ENCODE measurements at places on chromosomes 16 and 17.
A peak's percentile ranks its signal among the peaks of the same experiment; 100 is the strongest.

- DNase-seq = no peak
Measured at GRCh38 chr17:77566151-77566550, 392.4 kb upstream of the TNRC6C start.

GRCh38 chr17:61007980-61008379 is 330.3 kb downstream of the BCAS3 start:
- no peak for DNase-seq

DNA sequence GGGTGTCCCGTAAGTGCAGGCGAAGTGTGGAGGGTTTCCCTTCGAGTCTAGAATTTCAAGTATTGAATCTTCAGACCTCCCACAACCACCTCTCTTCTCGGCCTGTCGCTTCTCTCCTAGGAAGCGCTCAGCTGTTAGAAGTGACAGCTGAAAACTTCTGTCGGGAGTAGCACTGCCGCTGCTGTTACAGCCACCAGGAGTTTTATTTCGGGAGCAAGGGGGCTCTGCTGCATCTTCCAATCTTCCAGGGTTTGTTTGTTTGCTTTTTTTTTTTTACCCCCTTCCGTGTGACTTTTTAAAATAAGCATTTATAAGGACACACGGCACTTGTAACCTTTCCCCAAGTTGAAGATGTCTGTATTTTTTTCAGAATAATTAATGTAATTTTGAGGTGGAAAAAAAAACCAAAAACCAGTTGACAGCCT is 767 bp downstream of the RPS6KB1 start:
- DNase-seq = no peak

DNA sequence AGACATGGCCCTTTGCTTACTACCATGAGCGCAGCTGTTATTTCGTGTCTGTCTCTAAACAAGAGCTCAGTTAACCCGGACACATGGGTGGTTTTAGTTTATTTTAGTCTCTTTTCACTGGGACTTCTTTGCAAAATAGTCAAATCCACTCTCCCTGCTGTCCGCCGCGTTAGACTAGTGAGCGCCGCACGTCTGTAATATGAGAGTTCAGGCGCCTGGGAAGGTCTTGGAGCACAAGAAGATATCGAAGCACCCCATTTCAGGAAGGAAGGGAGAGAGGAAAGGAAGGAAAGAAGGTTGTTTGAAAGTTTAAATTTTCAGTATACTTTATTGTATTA is 111.0 kb upstream of the CHMP6 start:
- DNase-seq = no peak

GRCh38 chr17:43914451-43914850 is 7.1 kb upstream of the MPP2 start:
- no peak for DNase-seq

- no peak for DNase-seq
Measured at GRCh38 chr17:27512511-27513346, 56.5 kb downstream of the KSR1 start.

DNA sequence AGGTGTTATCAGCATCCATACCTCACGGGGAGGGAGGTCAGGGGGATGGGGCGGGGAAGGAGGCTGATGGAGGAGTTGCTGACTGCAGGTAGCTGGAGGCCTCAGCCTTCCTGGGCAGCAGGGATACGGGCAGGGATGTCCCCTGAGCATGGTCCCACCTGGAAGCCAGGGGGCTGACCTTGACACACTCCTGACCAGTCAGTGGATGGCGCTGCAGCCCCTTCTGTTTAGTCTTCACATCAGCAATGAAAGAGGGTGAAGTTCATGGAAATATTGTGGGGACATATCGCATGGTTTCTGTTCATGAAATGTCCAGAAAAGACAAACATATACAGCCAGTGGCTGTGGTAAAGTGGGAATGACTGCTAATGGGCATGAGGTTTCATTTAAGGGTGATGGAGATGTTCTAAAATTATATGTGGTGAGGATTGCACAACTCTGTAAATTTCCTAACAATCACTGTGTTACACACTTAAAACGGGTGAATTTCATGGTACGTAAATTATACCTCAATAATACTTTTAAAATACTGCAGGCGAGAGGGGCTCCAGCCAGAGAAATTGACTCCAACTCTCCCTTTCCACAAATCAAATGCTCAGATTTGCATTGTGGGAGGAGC is 489.6 kb downstream of the CDH13 start:
- no peak for DNase-seq

DNA sequence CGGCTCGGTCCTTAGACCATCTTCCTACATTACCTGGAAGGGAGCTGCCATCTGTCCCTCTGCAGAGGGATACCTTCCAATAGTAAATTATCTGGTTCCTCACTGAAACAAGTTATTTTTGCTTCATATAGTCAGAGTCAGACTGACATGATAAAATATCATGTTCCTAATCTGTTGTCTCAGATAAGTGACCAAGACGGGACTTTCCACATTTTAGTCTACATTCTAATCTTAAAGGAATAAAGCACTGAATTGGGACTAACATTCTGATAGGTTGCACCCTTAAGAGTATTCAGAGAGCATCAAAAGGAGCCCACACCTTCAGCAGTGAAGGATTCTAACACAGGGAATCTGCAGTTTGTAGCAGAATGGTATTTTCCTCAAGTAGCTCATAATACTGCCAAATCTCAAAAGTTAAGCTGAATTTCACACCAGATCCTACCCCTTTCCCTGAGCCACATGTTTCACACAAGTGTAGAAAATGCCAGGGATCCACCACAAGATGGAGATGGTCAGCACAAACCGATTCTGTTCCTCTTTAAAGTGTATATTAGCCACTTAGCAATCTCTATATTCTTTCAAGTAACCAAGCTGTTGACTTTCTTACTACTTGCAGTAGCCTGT is 13.4 kb downstream of the GINS2 start:
- peak; percentile 29 for DNase-seq

DNA sequence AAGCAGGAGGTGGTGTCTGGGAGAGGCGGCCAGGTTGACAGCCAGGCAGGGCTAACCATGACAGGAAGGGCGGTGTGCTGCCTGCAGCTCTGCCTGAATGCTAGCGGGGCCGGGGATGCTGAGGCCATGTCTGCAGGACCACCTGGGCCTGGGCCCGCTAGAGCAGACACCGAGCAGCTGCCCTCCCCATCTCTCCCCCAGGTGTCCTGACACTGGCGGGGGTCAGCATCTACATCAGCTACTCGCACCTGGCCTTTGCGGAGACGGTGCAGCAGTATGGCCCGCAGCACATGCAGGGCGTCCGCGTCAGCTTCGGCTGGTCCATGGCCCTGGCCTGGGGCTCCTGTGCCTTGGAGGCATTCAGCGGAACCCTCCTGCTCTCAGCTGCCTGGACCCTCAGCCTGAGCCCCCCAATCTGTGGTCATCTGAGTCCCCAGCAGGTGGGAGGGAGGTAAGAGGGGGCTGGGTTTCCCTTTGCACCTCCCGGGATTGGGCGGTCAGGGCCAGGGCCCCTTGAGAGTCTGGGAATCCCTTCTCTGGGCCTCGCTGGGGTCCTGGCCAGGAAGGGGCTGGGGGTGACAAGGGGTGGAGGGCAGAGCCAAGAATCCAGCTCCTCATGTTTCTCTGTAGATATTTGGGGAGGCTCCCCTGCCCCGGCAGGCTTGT is 7.5 kb downstream of the TMEM235 start:
- no peak for DNase-seq

GRCh38 chr17:42617956-42618431 is 8.5 kb downstream of the TUBG1 start:
- no peak for DNase-seq

DNA sequence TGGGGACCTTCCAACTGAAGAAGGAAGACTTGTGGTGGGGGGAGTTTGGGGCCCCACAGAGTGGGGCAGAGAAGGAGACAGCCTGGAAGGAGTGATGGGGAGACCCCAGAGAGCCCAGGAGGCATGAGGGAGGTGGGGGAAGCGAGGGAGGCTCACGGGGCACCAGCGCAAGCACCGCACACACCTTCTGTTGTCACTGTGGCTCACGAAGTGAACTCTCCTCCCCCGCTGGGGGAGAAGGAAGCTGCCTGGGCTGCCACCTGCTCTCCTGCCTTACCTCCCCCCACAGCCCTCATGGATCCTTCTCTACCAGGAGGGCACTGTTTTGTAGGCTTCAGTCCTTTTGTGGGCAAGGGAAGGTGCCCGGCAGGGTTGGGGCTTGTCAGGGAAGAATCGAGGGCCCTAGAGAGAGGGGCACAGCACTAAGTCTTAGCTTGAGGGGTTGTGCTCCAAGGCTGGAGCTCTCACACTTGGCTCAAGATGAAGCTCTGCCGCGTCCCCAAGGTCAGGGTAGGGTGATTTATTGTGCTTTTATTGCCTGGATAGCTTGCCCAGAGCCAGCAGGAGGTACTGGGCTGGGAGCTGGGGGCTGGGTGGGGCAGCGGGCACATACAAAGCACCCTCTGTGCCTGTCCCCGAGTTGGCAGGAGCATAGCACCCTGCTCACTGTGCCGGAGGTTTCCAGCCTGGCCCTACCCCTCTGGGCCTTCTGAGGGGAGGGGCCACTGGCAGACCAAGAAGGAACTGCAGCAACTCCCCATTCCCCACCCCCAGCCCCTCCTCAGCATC is 4.6 kb upstream of the STARD3 start:
- no peak for DNase-seq

DNA sequence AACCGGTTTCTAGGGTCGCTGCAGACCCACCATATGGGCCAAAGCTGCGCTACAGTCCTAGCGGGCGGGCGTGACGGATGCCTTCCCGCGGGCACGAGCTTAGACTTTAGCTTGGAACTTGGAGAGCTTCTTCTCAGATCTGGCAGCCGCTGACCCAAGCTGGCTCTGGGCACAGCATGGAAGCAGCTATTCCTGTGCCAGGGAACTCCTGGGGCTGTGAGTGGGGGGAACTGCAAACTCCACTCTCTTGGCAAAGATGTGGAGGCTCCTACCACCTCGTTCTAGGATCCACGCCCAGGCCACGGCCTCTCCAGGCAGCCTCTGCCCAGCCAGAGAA is 8.8 kb downstream of the FAAP100 start:
- DNase-seq = no peak

DNA sequence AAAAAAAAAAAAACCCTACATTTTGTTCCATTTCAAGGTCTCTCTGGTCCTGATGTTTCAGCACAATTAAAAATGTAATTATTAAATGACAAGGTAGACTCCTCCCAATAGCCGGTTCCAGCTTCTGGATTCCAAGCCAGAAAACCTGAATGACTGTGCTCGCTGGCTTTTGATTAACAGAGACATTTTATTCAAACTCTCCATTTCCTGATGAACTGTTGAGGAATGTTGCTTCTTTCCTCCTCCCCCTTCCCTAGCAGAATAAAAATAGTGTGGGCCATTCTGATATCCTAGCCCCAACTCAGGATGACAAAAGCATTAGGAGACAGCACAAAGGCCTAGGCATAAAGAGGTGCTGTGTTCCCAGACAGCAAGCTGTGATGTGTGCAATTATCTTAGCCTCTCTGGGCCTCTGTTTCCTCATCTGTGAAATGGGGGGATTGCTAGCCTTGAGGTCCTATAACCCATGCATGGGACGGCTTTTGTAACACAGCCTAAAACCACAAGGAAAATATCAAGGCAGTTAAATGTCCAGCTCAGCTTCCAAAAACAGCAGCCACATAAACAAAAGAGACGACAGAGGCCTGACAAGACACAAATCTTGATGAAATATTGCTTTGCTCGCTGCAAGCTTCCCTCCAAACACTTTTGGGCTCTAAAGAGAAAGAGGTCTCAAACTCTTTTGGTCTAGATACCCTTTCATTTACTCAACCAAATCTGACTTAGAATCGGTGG is 127.2 kb upstream of the RCVRN start:
- DNase-seq = no peak

DNA sequence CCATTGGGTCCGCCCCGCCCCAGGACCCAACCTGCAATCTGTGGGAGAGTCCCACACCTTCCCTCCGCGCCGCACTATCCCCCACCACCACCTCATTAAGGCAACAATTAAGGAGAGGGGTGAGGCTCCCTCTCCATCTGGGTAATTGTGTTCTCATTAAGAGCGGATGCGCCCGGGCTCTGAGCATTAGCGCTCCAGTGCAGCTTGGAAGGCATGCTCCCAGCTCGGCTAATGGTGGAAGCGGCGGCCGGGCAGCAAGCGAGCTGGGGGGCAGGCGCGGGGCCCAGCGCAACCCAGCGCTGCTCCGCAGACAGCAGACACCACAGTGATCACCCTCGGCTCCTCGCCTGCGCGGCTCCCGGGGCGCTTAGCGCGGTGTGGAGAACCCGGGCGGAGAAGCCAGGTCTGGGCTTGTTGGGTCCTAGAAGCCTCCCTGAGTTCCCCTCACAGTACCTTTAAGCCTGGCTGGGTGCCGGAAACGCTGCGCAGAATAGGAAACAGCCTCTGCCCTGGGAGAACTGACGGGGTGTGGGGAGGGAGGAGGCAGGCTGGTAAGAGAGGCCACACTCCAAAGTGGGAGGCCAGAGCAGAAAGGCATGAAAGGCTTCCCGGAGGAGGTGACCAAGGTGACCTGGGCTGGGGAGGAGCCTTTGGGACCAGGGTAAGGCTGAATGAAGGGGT is 6.4 kb downstream of the CBLN1 start:
- DNase-seq = no peak

GRCh38 chr16:20902426-20902825 is 1.9 kb downstream of the LYRM1 start:
- no peak for DNase-seq

DNA sequence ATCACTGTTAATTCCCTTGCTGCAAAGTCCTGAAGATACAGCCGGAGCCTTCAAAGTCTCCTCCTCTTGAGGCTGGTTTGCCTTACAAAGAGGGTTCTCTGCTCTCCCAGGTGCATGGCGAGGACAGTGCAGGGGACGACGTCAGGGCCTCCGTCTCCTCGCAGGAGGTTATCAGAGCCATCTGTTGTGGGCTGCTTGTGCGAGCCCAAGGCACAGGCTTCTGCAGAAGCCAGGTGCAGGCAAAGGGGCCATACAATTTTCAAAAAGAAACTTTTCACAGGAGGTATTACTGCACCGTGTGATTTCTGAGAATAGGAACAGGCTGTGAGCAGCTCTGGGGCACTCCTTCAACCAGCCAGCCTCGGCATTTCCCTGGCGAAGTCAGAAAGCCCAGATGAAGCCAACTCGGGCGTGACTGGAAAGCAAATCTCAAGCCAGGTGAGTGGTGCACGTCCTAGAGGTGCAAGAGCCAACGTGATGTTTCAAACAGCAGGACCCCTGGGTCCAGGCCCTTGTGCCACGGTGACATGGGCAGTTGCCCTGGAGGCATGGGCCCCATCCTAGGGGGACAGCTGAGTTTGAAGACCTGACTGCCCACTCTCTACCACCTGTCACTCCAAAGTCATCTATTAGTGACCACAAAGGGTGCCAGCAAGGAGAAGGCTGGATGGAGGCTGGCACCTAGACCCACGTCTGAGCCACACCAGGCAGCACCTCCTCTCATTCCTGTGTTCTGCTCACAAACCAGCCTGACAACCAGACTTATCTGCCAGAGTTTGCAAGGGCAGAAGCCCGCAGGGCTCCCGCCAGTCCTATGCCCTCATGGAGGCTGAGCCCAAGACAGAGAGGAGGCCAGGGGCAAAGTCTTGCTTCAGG is 68.6 kb downstream of the SMPD3 start:
- DNase-seq = no peak

DNA sequence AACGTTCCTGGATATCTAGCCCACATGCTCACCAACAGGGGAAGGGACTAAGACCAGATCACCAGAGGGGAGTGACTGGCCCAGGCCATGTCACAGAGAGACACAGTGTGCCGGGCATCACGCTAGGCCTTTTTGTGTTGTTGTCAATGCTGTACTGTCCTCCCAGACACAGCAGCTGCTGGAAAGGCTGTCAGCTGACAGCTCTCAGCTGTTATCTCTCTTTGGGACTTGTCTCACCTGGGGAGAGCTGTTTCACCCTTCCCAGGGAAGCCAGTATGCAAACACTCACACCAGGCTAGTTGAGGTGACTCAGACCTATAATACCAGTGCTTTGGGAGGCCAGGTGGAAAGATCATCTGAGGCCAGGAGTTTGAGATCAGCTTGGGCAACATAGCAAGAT is 19.4 kb downstream of the UNC45B start:
- DNase-seq = no peak

Measured in Caki2 (cell line).